Activated effector memory CD4-positive, alpha-beta T cell treated with Interleukin-2 at 50 U/mL for 16 hours (primary cell): ENCODE measurements at places on chromosomes 7 and 10.

- DNase-seq: no peak
These were observed 198.5 kb upstream of the TMEM196 start for GRCh38 chr7:19971956-19972355.

GRCh38 chr10:83612050-83612449, 527.3 kb upstream of the GHITM start:
- no peak for DNase-seq

DNA sequence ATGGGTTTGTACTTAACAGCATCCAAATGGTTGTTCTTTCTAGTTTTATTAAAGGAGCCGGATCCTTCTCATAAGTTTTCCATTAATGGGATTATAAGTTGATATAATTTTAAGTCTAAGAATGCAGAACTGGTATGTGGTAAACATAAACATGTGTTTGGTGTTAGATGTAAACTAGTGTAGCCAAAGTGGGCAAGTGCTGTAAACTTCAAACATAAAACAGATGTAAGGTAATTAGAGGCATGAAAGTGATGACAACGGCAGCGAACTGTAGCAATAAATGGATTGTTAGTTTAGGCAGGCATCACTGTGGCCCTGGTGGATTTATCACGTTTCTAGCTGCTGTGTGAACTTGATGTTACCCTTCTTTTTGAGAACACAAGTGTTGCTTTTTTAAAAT, 37.9 kb downstream of the BAMBI start:
- no peak for DNase-seq

DNA sequence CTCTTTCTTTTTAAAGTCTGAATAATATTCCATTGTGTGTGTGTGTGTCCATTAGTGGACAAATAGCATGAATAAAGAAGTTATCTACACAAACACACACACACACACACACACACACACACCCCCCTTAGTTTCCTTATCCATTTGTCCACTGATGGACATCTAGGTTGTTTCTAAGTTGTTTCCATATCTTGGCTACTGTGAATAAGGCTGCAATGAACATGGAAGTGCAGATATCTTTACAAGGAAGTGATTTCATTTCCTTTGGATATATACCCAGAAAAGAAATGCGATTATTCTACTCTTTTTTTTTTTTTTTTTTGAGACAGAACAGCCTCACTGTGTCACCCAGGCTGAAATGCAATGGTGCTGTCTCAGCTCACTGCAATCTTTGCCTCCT, 113.5 kb downstream of the MBL2 start:
- DNase-seq: no peak

GRCh38 chr7:151856516-151856915, 20.4 kb downstream of the PRKAG2 start:
- DNase-seq: no peak
